ENCODE measurements at places on chromosomes 2 and 18.

DNA sequence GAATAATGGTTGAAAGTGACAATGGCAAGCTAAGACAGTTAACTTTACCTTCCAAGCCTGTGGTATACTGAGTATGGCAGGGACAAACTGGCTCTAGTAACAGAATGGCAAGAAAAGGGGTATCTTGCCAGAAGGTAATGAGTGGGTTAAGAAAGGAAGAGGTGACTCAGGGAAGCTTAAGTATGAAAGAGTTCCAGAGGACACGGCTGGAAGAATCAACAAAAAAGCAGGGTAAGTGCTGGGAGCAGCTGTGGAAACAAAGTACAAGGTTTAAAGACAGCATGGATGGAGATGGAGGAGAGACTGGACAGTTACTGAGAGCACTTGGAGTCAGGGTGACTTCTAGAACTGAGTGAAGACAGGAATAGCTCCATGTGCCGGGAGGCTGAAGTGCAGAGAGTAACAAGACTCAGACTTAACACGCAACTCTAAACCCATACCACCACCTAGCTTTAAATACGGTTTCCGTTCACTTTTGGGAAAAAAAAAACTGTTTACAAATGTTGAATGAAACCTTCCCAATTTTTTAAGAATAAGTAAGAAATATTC, 69.0 kb downstream of the REV1 start:
- peak; percentile 35 for DNase-seq

GRCh38 chr18:58900015-58900649, 35.5 kb downstream of the ZNF532 start:
- no peak for DNase-seq

DNA sequence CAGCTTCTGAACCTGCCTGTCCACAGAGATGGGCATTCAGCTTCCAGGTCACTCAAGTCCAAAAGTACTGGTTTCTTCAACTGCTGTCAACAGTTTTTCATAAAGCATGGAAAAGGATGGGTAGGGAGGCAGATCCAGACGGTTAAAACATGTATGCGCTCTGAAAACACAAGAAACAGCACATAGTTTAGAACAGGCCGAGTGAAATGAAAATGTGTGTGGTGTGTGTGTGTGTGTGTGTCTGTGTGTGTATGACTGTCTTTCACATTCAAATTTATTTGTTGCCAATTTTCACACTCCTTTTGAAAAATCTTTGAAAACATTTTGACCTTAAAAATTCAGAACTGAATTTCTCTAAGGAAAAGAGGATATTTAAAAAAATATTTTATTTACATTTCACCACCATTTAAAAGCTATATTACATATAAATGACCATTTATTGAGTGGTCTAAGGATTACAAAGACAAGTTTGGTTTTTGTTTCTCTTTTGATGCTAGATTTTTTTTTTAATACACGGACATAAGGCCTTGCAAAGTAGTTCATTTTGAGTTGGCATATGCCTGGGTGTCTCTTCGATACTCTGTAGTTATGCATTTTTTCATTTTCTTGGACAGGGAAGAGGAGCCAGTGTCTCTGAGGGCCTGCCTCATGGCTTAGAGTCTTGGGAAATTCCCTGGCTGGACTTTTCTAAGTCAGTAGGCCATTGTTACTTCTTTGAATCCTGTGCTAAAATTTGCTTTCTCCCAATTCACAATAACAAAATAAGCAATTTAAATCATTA, 30.0 kb upstream of the STK17B start:
- peak; percentile 11 for DNase-seq

DNA sequence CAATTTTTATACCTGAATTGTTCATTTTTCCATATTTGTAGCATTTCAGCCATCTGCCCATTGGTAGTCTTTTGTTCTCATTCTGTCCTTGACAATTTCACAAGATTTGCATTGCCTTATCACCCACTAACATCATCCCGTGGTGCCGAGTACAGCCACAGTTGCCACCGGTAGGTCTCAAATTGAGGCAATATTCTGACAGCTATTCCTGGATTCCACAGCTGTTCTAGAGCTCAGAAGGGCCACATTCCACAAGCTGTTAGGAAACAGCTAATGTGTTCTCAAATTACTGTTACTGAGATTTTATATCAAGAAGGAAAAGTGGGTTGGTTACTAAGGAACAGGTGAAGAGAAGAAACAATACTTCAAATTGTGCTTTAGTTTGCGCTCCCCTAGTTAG, 178.8 kb downstream of the RPRM start:
- DNase-seq = no peak

GRCh38 chr2:16278421-16279200, 338.3 kb downstream of the MYCN start:
- DNase-seq = no peak

GRCh38 chr2:113309655-113310387, 31.1 kb upstream of the PAX8 start:
- DNase-seq = no peak

DNA sequence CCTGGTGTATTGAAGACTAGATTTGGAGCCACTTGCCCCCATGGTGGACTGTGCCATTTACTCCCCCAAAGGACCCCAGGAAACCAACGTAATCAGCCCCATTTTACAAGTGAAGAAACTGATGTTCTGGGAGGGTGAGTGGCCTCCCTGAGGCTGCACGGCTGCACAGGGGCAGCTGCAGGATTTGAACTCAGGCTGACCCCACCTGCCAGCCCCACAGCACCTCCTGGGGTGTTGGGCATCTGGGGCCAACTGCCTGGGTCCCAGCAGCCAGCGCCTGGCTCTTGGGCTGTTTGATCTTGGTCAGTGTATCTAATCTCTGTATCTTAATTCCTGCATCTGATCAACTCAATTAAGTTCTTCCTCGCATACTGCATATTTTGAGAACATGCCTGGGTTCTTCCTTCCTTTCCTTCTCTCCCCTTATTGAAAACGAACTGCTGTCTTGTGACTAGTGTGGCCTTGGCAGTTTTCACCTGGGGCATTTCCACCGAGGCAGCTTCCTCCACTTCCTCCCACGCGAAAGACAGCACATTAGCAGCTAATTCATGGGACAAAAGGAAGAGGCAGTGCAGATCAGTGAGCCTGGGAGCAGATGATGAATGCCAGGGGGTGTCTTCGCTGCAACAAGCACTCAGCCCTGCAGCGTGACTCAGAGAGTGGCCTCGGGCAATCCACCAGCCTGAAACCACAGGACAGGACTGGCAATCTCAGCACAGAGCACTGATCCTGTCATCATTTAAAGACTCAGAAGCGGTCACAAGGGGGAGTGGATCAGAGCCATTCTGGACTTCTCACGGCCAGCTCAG, 184.1 kb upstream of the RAB12 start:
- DNase-seq = peak; percentile 76

- no peak for DNase-seq
These were observed 95.4 kb upstream of the CYP1B1 start for GRCh38 chr2:38171208-38171855.

GRCh38 chr18:70366174-70366573, 77.3 kb downstream of the SOCS6 start:
- DNase-seq = peak; percentile 33

DNA sequence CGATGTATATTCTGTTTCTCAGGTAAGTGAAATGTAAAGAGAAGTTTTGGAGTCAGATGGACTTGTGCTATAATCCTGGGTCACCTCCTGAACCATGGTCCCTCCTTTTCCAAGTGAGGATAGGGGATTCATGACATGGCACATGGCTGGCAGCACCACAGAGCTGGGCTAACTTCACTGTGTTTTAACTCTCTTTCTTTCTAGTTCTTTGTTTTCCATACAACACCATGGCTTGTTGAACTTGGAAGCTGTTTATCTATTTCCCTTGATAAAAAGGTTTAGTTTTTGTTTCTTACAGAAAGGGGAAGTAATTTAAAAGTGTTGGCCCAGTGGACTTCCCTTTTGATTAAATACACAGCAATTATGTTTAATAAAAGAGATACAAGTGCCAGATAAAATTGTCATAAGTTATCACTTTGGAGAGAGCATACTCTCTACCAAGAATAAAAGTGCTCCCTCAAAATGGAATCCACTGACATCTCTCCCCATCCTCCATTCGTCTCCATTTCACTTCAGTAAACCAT, 90.4 kb downstream of the PLCL1 start:
- no peak for DNase-seq

- DNase-seq = no peak
These were observed 86.7 kb downstream of the GALNT14 start for GRCh38 chr2:31051258-31052140.

DNA sequence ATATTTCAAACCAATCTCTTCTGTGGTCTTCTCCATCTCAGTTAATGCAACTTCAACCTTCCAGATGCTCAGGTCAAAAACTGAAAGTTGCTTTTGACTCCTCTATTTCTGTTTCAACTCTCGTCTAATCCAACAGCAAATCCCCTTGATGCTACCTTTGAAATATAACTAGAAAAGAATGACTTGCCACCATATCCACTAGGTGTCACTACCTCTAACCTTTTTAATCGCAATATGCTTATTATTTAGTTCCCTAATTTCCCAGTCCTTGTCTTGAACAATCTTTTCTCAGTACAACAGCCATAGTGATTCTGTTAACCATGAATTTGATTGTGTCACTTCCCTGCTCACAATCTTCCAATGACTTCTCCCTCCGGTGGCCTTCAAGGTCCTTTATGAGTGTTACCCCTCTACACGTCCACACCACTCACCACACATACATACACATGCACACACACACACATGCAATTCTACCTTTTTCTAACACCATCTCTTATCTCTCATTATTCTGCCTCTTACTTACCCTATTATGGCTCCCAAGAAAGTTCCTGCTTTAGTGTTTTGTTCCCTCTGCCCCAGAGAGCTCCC, 245.5 kb upstream of the KCNJ3 start:
- DNase-seq = peak; percentile 10
